ENCODE measurements at places on chromosomes 7 and 10.

GRCh38 chr10:17831341-17831740 is 22.2 kb downstream of the MRC1 start:
- no peak for DNase-seq

DNA sequence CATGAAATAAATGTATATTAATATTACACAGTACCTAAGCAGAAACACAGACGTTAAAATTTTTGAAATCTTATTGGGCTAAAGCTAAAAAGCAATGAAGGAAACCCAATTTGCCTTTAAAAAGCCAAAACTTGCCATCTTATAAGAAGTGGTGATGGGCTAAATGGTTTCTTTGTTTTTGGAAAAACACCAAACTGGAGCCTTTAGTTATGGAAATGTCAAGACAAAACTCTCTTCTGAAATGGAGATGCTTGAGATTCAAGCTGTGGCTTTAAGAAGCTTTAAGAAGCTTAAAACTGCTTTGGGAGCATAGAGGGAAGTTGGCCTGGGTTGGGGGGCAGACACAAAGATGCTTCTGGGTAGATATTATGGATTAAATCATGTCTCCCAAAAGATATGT is 277.0 kb downstream of the GFRA1 start:
- DNase-seq: no peak

DNA sequence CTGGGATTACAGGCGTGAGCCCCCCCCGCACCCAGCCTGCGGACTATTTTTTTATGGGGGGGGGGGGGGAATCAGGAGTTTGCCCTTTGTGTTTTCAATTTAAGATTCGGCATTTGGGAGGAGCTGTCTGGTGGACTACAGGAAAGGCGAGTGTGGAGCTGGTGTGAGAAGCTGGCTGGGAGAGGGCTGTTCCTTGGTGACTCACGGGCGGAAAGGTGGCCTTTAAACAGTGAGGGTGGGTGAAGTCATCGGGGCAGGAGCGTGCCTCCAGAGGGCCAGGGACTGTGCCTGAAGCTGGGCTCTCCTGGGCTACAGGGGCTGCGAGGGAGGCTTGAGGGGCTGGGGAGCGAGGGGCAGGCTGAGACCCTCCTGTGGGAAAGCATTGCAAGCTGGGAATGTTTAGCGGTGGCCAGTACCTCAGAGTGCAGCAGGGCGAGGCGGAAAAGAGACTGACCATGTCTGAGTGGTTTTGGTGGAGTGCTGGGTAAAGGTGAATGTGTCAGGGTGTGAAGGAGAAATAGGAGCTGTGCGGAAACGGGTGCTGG is 39.7 kb upstream of the ZNF32 start:
- no peak for DNase-seq

DNA sequence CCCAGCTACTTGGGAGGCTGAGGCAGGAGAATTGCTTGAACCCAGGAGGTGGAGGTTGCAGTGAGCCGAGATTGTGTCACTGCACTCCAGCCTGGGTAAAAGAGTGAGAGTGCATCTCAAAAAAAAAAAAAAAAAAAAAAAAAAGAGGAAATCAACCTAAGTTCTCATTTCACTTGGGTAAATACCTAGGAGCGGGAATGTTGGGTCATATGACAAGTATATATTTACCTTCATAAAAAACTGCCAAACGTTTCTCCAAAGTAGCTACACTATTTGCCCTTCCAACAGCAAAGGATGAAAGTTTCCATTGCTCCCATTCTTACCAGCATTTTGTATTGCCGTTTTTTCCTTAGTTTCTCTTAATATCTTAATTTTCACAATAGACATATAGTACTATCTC is 9.8 kb downstream of the P4HA1 start:
- DNase-seq: no peak

GRCh38 chr7:78164459-78164858 is 365.9 kb downstream of the PHTF2 start:
- DNase-seq: no peak

DNA sequence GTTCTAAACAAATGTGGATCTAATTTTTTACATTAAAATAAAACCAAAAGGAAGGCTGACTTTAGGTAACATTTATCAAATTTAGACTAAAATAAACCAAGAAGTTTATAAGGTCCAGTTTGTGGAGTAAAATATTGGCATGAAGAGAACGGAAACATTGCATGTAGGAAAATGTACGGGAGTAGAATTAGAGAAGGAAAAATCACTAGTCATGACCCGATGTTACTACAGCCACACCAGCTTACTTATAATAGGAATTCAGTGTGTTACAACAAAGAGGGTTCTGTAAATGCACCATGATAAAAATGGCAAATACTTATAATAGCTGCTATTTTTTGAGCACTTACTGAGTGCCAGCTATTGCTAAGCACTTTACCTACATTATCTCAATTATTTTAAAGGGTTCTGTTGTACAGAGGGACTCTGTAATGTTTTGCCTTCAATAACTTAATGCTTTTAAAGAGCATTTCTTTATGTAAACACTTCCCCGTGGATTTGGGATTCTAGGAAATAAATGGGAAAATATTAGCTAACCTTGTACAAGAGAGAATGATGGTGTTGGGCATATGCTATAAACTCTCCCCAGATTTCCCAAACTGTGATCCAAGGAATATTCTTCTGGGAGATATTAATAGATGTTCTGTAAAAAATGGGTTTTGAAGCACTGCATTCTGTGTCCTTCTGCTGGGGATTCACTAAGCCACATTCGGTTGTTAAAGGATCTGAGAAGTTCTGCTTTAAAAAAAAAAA is 296.7 kb downstream of the BBS9 start:
- no peak for DNase-seq

GRCh38 chr10:310976-311639 is 175.9 kb downstream of the ZMYND11 start:
- DNase-seq: no peak

- no peak for DNase-seq
These were observed 519.6 kb downstream of the REEP3 start for GRCh38 chr10:64040781-64041180.

DNA sequence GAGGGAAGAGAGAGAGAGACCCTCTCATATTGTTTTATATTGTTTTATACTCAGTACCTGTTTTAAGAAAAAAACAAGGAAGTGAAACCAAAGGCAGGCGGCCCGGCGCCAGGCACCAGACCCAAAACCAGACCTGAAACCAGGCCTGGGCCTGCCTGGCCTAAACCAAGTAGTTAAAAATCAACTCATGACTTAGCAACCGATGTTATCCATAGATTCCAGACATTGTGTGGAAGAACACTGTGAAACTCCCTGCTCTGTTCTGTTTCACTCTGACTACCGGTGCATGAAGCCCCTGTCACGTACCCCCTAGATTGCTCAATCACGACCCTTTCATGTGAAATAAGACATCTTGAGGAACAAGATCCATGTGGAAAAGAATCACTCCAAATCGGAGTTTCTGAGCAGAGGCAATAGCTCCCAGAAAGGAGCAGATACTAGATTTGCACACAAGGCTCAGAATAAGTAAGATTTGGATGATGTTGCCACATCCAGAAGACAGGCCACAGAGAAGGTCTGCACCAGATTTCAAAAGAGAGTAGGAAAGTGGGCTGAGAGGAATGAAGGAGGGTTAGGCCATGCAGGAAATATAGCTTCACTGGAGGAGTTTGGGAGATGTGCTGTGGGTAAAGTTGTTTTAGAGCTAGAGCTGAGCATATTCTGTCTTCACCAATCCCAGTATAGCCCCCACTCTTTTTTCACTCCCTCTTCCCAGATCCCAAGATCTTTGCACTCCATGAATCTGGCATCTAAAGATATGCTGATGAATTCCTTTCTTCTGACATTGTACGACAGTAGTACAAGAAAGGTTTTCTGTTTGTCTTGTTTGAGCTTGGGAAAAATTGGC is 8.8 kb upstream of the ZNF248 start:
- no peak for DNase-seq

GRCh38 chr7:7944619-7945282 is 23.8 kb upstream of the GLCCI1 start:
- no peak for DNase-seq

- peak; percentile 30 for DNase-seq
These were observed 80.0 kb downstream of the C7orf25 start for GRCh38 chr7:42831718-42832522.

DNA sequence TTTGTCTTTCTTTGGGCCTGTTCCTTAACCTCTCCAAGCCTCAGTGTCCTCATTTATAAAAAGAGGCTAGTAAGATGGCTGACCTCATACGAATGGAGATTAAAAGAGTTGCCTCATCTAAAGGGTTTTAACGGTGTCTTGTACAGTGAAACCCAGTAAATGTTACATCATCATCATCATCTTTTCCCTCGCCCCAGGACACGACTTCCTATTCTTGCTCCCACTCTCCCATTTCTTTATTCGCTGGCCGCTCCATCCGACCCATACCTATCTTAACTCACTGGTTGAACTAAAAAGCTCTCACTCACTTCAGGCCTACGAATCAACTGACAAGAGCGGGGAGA is 554 bp downstream of the FRA10AC1 start:
- DNase-seq: peak; percentile 54

- DNase-seq: no peak
These were observed 121.7 kb downstream of the MBL2 start for GRCh38 chr10:52650873-52651272.

All from mammary epithelial cell (primary cell).